ENCODE measurements at places on chromosomes 11 and 22.

GRCh38 chr22:33747029-33747428 is 173.2 kb downstream of the LARGE1 start:
- DNase-seq = no peak

- no peak for DNase-seq
Measured at GRCh38 chr11:59761993-59762392, 6.8 kb downstream of the STX3 start.

GRCh38 chr11:3382613-3383285 is 3.8 kb upstream of the ZNF195 start:
- DNase-seq = no peak

- peak; percentile 66 for DNase-seq
Measured at GRCh38 chr22:38733724-38734381, 21.9 kb downstream of the SUN2 start.

- no peak for DNase-seq
Measured at GRCh38 chr11:83819931-83820549, 533.9 kb upstream of the CCDC90B start.

- DNase-seq = no peak
Measured at GRCh38 chr11:102446606-102447005, 6.0 kb downstream of the TMEM123 start.

- DNase-seq = no peak
Measured at GRCh38 chr11:44445500-44446365, 119.7 kb upstream of the CD82 start.

DNA sequence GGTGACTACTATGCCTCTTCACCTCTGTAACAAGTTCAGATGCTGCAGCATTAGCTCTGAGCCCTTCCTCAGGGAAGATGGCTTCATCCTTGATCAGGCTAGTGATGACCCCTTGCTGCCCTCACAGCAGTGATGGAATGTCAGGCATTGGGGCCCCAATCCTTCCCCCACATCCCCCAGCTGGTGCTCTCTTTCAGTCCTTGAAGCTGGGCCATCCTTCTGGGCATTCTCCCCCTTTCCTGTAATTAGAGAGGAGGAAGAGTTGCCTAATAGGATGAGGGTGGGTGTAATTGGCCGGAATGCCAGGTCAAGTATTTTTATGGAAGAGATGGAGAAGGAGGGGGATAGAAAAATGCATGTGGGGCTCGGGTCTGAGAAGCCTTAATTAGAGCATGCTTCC is 62.6 kb downstream of the TRAF6 start:
- DNase-seq = no peak

- no peak for DNase-seq
Measured at GRCh38 chr11:123330948-123331347, 99.1 kb upstream of the GRAMD1B start.
